ENCODE measurements at places on chromosomes 11 and 22.

- peak; percentile 79 for DNase-seq
Measured at GRCh38 chr11:100855466-100856067, 168.5 kb downstream of the ARHGAP42 start.

- no peak for DNase-seq
Measured at GRCh38 chr22:27314276-27314807, 487.2 kb downstream of the MN1 start.

DNA sequence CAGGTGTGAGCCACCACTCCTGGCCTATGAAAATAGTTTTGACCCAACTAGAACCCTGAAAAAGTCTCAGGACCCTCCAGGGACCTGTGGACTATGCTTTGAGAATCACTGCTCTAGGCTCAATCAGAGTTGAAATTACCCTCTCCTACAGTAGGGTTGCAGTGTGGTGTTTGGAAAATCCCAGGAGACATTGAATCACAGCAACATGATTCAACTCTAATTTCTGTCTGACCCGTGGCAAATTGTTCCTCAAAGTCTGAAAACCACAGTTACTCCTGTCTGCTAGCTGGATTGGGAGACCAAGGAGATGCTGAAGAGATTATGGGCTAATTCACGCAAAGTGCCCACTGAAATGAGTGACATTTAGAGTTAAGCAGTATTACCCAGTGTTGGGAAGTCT is 5.4 kb upstream of the MTMR3 start:
- DNase-seq, result peak; percentile 79

DNA sequence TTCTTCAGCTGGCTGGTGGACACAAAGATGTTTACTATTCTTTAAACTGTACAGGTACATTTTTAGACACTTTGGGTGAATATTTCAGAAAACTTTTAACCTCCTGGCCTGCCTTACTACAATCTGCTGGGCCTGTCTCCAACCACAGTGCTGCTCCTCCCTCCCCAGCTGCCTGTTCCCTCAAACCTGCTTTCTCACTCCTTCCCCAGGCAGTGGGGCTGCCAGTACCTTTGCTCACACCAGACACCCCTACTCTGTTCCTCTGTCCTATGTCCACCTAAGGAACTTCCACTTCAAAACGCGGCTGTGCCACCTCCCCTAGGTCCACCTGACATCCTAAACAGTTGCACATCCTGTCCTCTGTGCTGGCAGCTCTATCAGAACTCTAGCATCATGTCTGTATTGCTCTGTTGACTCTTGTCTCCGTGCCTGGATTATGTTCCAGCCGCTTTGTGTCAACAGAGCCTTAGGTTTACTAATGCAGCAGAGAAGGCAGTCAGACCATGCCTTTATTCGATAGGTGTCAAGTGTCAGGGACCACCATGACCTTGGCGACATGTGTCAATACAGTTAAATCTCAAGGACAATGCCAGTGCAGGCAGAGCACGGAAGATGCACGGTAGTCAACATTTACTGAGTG is 13.4 kb downstream of the ZP1 start:
- no peak for DNase-seq

- DNase-seq, result no peak
Measured at GRCh38 chr22:39859903-39860588, 33.5 kb downstream of the ENTHD1 start.

GRCh38 chr11:111098091-111098490 is 147.4 kb upstream of the POU2AF2 start:
- no peak for DNase-seq

GRCh38 chr11:126305699-126306098 is 1.8 kb downstream of the DCPS start:
- no peak for DNase-seq

DNA sequence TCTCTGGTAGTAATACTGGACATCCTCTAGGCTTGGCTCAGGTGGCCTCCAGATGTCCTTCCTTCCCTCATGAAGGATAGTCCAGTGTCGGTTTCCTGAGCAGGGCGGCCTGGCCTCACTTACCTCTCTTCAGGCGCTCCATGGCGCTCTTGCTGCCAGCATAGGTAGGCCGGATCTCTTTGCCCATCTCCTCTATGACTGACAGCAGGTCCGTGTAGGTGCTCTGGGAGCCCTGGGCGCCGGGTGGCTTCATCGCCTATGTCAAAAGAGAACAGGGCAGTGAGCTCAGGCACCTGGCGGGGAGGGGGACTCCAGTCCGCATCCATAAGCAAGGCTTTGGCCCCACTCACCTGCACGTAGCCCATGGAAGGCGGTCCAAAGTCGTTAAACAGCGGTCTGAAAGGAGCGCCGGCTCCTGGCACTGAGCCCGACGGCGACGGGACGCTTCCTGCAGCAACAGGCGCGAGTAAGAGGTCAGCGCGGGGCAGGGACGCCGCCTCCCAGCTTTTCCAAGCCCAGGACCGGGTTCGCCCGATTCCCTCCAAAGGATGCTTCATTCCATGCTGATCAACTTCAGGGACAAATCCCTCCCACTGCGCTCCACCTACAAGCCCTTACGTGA is 609 bp downstream of the CDK2AP2 start:
- peak; percentile 66 for DNase-seq

Measured in fibroblast of upper back skin (primary cell).